ENCODE measurements at places on chromosomes 2 and 18. TPM values are rescaled to one million over a fixed set of nuclear protein-coding genes. Genes with fewer than 3 reads are reported as not detected.

GRCh38 chr18:21004726-21005125, 106.9 kb downstream of the ROCK1 start:
- DNase-seq = no peak

DNA sequence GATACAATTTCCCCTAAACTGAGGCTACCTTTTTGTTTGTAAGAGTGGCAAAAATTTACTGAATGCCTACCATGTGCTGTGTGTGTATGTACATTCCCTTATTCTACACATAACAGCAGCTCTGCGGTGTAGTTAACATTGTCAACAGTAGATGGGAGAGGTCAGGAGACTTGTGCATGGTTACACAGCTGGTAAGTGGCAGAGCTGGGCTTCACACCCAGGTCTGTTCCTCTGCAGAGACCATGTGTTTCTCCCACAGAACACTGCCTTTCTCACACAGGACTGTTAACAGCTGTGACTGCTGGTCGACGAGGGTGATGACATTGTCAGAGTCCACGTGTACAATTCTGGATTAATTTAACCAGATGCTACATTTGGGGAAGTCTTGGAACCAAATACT, 49.1 kb downstream of the EML6 start:
- DNase-seq = no peak

KCNG2 gene
- total RNA-seq = not detected

DGKD gene
- 61.9 TPM for total RNA-seq

GRCh38 chr2:30486655-30487054, 39.6 kb downstream of the LCLAT1 start:
- no peak for DNase-seq

DNA sequence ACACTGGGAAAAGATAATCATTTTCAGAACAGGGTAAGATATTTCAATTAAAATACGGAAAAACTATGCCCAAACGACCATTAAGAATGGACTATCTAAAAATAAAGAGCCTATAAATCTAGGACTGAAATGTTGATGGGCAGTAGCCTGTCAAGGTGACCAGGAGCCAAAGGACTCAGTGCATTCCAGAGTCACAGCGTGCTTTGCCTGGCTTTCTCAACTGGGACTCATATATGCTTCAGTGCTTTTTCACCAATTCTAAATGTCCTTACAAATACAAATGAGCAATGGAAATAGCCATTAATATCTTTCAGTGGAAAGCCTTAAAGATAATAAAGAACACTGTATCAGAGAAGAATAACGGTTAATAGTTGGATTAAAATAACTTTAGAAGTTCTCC, 35.4 kb downstream of the PREPL start:
- DNase-seq = no peak

DNA sequence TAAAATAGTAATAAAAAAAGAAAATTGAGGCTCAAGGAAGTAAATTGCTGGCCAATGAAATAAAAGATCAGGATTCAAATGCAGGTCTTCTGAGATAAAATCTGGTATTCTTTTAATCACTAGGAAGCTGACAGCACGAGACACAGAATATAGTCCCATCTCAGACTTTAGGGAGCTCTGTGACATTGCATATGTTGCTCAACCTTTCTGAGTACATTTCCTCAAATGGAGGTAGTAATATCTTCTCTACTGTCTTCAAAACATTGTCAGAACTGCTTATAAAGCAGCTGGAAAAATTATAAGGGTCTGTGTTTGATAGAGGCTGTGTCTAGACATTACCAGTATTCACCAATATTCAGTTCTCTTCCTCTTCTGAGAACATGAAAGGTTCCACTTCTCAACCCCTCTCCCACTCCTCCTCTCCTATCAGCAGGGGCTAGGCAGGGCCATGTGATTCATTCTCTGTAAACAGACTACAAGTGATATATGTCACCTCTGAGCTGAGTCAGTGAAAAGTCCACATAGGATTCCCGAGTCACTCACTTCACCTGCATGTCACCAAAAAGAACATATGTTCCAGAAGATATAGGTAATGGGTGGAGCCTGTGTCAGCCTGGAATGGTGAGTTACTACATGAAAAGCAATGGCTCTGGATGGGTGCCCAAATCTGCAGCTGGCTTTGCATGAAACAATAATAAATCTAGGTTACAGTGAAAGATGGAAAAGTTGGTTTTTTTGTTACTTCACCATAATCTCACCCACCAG, 7.1 kb downstream of the KCNE4 start:
- DNase-seq = no peak

ANKRD36C gene
- total RNA-seq = 26.6 TPM

TYW5 gene
- 10.0 TPM for total RNA-seq

DNA sequence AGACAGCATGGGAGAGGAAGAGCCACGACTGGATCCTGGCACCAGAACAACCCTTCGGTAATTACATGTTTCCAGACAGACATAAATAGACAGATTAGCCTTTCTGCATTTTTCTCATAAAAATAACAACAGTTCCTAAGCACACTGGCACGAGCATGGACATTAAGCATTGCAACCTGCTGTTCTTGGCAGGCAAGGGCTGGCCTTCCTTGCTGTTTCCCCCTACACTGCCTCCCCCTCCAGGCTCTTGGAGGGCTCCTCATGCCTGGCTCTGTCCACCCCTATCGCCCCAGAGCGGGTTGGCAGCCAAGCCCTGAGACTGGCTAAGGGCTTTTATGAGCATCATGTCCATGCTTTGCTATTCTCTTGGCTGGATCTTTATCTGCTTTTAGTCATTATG, 89.6 kb downstream of the TTC32 start:
- no peak for DNase-seq

GRCh38 chr18:3384664-3385563, 65.1 kb upstream of the TGIF1 start:
- no peak for DNase-seq

PCARE gene
- total RNA-seq = not detected

DNA sequence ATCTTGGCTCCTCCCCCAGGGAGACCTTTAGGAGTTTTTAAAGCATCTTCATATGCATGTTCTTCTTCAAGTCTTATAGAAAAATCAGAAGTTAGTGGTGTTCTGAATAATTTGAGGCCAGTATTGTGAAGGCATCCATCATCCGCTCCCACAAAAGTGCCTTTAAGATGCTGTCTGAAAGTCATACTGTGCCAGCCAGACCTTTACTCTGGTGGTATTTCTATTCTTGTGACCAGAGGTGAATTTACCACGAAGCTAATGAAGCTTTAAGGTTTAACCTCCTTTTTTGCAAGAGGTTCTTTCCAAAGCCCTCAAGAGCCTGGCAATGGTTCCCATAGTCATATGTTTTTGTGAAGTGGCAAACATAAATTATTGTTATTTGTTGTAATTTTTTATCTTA, 54.3 kb downstream of the SLC40A1 start:
- no peak for DNase-seq

DNA sequence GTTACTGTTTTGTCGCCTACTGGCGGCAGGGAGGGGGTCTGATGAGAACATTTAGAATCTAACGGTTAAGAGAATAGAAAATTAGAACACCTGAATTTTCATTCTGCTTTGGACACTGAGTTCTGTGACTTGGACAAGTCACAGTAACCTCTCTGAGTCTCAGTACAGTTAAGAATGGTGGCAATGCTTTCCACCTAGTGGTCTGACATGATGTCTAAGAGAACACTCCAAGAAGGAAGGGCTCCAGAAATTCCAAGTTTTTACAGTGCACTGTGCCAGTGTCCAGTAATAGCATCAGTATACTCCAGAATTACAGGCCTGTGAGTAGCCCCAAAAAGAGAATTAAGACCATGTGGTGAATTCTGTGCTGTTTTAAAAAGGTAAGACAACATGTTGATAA, 174.1 kb upstream of the ZFP36L2 start:
- DNase-seq = no peak

GRCh38 chr2:179050755-179051154, 818 bp upstream of the CCDC141 start:
- no peak for DNase-seq

CD8B2 gene
- 3.6 TPM for total RNA-seq

FBXO36 gene
- 0.74 TPM for total RNA-seq

DNA sequence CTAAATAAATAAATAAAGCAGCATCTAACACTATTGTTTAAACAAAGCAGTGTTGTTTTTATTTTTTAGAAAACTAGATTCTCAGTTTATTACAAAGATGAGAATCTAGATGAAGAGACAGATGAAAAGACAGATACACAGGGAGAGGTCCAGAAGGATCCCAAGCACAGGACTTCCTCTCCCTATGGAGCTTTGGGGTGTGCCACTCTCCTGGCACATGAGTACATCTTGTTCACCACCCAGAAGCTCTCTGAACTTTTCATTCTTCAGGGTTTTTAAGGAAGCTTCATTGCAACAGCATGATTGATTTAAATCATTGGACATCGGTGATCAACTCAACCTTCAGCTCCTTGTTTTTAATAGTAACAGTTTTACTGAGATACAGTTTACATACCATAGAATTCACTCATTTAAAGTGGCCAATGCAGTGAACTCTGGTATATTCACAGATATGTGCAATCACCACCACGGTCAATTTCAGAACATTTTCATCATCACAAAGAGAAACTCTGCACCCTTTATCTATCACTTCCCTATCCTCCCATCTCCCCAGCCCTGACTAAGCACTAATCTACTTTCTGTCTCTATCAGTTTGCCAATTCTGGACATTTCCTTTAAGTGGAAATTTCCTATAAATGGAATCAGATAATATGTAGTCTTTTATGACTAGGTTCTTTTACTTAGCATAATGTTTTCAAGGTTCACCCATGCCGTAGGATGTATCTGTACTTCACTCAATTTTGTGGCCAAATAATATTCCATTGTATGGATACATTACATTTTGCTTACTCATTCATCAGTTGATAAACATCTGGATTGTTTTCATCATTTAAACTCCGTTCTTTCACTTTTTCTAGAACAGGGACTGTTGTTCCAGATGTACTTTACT, 62.3 kb upstream of the ZFP36L2 start:
- no peak for DNase-seq

CCDC74B gene
- 0.84 TPM for total RNA-seq

- DNase-seq = no peak
These were observed 313.9 kb downstream of the CELF4 start for GRCh38 chr18:37251679-37252078.

GATA6 gene
- 0.04 TPM for total RNA-seq

GRCh38 chr2:43467891-43468290, 127.9 kb downstream of the THADA start:
- no peak for DNase-seq

DNA sequence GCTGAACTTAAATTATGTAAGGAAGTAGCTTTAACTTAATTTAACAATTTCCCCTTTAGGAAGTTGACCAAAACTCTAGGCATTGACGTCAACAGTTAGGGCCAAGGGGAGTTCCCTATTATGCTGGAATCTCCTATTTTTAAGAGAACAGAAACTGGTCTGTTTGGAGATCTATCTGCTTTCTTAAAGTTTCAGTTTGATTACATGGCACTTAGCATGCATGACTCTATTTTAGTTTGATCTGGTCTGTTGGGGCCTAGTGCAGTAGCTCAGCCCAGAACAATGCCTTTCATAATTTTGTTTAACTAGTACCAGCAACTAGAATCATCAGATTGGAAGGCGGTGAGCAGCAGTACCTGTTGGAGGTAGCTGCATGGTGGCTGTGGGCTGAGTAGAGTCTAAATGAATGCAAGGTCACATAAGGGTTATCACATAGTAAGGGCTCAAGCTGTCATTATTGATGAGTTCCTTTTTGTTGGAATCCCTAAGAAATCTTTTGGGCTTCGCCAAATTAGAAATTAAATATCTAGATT, 60.5 kb upstream of the ZNG1B start:
- no peak for DNase-seq

DNA sequence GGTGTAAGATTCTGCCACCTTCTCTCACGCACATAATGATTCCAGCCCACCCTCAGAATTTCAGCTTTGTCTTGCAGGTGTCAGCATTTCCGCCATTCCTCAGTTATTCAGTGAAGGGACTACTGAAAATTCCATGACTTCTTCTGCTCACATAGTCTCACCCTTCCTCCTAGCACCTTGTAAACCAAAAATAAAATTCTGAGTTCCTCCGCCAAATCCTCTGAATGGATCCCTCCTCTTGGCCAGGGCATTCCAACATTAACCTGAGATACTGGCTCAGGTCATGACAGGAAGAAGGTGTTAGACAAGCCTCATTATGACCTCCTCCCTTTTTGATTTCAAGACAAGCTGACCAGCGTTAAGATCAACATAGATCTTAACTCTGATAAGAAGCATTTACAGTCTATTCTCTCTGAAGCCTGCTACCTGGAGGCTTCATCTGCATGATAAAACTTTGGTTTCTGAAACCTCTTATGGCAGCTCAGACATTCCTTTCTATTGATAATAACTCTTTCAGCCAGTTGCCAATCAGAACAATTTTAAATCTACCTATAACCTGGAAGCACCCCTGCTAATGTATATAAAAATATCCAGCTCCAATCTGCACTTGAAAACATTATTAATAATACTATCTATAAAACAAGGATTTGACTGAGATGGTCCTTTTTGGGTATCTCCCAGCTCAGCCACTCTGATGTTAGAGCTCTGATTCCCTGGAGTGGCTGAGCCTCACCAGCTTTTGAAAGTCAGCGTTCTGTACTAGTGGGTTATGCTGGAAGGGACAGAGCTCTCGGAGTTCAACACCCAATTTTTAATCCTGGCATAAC, 136.4 kb upstream of the APCDD1 start:
- no peak for DNase-seq

Measured in CD8-positive, alpha-beta memory T cell (primary cell).